ENCODE measurements at places on chromosomes 2 and 18.

DNA sequence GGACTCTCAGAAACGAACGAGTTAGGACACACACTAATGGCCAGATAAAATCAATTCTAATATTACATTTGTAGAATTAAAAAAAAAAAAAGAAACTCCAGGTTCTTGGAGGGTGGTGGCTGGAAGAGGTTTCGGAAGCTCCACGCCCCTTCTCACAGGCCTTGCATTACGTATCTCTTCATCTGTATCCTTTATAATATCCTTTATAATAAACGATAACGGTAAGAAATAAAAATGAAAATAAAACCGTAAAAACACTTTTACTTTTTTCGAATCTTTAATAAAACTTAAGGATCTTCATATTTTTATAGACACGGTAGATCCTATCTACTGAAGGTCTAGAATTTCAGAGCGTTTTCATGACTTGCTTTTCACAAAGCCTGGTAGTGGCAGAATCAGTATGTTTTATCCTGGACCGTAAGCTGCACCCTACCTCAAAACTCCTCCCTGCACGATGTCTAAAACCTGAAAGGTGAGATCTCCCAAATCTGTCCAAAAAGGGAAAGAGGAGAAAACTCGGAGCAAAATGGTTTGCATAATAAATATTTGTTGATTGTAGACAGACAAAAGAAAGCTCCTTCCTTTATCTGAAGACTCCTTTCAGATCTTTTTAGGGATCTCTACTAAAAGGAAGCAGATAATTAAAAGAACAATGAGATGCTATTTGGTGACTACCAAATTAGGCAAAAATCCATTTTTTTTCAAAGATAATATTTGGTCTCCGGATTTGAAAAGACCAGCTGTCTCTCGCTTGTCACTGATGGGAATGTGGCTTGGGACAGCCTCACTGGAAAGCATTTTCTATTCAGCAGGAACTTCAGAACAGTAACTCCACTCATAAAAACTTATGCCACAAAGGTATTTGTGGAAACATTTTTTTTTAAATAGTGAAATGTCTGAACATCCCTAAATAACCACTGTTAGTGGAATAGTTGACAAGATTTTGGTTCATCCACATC, 2.0 kb upstream of the CXCR4 start:
- DNase-seq: no peak

DNA sequence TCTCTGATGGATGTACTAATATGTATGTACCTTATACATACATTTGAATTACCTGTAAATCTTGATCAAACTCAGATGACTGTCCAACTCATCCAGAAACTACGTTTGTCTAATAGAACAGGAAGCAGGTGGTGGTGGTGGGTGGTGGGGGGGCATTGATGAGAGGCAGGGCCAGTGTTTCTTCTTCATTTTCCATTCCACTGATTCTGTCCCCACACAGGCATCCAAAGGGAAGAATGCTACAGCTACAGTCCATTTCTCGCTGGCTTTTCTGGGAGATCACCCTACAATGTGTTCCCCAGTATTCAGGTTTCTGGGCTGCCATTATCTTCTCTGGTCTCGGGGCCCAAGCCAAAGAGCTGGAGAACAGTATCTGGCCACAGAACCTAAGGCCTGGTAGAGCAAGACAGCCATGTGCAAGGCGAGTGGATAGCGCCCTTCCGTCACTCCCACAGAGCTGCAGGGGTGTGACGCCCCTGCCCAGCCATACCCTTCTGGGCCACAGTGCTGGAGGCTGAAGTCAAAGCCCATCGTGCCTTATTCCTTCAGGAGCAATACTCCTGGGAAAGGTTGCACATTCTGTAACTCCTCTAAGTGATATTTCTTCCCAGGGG, 54.5 kb downstream of the BCL11A start:
- no peak for DNase-seq

DNA sequence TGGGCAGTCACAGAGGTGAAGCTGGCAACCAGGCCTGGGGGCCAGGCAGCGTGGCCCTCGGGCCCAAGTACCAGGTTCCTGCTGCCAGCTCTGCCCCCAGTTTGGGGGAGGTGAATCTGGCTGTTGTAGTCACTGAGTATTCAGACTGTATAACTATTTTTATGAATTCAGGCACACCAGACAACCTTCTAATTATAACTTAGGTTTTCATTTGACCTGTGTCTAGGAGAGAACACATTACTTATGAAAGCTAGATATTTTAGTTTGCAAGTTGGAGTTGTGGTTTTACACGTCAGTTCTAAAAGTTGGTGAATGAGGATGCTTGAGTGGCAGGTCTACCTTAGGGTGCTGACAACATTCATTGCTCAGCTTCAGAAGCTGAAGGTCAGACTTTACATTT, 71.7 kb downstream of the LIMS1 start:
- no peak for DNase-seq

DNA sequence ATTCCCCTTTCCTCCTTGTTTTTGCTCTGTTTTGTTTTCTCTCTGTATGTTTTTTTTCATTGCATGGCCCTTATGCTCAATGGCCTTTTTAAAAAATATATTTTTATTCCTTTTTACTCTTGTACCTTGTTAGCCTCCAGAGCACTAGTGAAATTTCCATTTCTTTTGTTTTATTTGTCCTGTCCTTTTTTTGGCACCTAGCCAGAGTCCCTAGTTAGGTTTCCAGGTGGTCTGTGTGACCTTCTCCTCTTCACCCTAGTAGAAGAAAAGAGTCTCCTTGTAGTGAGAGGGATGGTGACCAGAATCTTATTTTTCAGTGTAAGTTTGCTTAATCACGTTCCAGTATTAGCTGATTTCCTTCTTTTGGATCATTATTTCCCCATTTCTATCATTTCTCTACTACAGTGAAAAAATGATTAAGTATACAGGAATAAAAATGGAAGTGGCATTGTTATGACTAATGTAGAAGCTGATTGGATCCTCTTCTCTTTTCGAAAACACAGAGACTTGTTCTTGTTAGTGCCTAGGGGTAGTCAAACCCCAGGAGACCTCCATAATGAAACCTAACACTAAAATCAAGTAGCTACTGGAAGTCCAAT, 65.9 kb downstream of the NBEAL1 start:
- DNase-seq: no peak

DNA sequence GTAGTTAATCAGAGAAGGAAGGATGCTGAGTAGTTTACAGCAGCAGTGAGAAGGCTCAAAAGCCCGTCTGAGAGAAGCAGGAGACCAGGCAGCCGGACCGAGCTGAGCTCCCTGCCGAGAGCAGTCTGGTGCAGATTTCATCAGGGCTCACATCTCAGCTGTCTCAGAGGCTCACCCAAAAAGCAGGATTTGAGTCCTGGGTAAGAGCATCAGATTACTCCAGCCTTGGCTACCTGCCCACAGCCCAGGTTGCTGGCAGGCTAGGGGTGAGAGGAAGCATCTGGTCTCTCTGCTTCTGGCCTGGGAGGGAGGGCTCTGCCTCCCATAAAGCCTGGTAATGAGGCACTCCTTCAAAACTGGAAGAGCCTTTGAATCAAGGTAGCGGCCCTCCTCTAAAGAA, 140.5 kb downstream of the ST6GAL2 start:
- DNase-seq: no peak

GRCh38 chr2:39476524-39476923, 39.4 kb upstream of the MAP4K3 start:
- DNase-seq: no peak

- no peak for DNase-seq
Measured at GRCh38 chr18:67451960-67452359, 64.6 kb downstream of the DSEL start.

DNA sequence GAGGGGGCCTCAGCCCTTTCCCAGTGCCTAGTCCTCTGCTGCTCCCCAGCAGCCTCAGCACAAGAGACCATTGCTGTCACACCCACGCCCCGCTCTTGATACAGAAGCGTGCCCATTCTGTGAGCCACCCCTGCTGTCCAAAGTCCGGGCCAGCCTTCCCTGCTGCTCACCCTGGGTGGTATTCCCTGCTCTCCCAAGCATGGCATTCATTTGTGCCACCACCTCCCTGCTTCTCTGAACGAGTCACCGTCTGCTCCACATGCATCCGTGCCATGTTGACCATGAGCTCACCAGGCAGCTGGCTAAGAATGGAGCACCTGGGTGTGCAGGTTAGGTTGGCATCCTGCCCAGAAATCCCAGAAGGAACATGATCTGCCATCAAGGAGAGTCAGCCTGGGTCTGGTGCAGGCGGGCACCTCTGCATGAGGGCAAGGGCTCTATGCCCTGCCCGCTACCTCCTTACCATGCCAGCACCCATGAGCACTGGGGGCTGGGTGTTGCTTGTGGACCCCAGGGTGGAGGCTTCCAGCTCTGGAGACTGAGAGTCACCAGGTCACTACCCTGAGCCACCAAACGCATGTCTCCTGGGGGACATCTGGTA, 63.0 kb downstream of the TWIST2 start:
- DNase-seq: no peak

- no peak for DNase-seq
Measured at GRCh38 chr2:40450796-40451430, 977 bp downstream of the SLC8A1 start.

DNA sequence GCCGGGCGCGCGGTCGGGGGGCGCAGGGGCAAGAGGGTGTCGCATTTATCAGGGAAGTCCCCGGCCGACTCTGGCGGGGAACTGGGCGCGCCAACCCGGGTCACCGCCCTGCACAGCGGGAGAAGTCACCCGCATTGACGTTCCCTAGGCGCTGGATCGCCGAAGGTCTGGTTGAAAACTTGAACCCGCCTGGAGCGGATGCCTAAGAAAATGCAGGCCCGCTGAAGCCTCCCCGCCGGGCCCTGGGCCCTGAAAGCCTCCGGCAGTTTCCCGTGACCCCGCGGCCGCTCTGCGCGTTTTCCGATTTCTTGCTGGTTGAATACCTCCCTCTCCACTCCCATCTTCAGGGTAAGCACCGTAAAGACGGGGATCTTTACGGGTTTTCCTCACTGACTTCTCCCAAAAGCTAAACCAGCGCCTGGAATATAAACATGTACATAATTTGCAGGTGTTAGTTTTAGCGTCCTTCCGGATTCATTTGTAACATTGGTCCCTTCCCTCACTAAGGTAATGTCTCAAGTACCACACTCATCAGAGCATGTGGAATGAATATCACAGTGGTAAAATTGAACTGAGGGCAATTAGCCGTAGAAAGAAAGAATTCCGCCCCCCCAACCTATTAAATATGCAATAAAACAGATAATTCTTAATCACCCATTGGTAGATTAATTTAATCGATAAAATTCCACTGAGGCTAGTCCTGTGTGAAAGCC, 675 bp upstream of the SPIRE1 start:
- DNase-seq: no peak

GRCh38 chr2:24403832-24404212, 43.5 kb upstream of the ITSN2 start:
- DNase-seq: no peak

GRCh38 chr2:181957668-181958067, 28.0 kb upstream of the PPP1R1C start:
- DNase-seq: no peak

- DNase-seq: no peak
Measured at GRCh38 chr2:236638707-236639106, 69.1 kb downstream of the ACKR3 start.

DNA sequence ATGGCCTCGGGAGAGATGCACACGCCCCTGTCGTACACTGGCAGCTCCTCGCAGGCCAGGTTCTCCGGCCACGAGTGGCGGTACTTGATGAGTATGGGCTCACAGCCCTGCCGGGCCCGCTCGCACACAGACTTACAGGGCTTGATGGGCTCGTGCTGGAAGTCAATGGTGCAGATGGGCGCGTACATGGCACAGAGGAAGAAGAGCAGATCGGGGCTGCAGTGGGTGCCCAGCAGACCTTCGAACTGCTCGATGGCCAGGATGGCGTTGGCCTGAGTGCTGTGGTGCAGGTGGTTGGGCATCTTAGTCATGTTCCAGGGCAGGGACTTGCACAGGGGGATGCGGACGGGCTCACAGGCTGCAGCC, 359 bp downstream of the FRZB start:
- no peak for DNase-seq

GRCh38 chr2:169732583-169733358, 861 bp upstream of the KLHL23 start:
- no peak for DNase-seq

GRCh38 chr2:232315049-232315922, 63.3 kb upstream of the ALPP start:
- peak; percentile 57 for DNase-seq

GRCh38 chr18:35084494-35085449, 43.6 kb downstream of the MAPRE2 start:
- DNase-seq: no peak

- no peak for DNase-seq
Measured at GRCh38 chr2:201472411-201472810, 20.9 kb downstream of the STRADB start.

GRCh38 chr2:145108959-145109710, 589.2 kb upstream of the ZEB2 start:
- DNase-seq: no peak

DNA sequence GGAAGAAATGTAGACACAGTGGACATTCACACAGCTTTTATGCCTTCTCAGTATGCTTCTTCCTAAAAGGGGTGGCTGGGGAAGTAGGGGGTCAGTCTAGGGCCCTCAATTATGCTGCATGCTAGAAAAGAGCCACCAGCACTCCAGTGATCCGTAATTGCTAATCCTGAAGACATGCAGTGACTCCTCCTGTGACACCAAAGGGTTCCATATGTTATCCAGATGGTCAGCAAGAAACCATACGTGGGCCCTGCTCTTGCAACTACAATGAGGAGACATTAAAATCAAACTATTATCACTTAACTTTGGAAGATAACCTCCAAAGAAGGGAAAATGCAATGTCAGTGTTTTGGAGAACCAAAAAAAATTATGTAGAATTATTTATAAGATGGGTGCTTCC, 143.4 kb upstream of the LYPD1 start:
- no peak for DNase-seq

DNA sequence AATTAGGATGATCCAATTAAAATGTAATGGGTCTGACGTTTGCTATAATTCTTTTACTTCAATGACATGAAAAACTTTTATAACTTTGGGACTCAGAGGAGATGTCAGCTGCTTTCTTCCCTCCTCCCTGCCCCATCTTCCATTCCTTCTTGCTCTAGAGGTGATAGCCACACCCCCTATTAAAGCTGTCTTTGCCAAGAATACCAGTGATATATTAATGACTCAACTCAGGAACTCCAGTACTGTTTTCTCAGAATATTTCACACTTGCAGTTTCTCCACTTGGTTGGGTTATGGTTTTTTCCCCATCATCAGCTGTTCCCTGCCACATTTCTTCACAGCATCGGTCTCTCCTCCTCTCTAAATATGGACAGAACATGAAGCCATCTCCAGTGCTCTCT, 184.0 kb downstream of the KCNE4 start:
- no peak for DNase-seq

GRCh38 chr18:55497825-55498403, 90.1 kb downstream of the TCF4 start:
- DNase-seq: no peak
